ENCODE measurements at places on chromosomes 16 and 17.

GRCh38 chr16:27223226-27223610, 19.9 kb downstream of the KDM8 start:
- DNase-seq, result no peak

DNA sequence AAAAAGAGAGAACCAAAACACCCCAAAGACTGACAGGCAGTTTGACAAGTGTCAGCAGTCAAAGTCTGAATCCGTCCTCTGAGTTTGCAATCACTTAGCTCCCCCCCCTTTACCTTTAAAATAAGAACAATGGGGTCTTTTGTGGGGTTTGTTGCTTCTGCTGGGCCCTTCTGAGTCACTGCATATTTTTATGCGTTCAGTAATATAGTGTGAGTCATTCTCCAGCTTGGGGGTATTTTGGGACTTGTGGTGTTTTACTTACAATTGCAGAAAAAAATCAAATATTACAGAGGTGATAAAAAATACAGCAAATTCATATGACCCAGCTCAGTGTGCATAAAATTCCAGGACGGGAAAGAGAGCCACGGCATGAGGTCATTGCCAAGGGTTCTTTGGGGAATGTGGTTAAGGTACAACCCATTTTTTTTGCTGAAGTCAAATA, 120.1 kb downstream of the CYLD start:
- no peak for DNase-seq

DNA sequence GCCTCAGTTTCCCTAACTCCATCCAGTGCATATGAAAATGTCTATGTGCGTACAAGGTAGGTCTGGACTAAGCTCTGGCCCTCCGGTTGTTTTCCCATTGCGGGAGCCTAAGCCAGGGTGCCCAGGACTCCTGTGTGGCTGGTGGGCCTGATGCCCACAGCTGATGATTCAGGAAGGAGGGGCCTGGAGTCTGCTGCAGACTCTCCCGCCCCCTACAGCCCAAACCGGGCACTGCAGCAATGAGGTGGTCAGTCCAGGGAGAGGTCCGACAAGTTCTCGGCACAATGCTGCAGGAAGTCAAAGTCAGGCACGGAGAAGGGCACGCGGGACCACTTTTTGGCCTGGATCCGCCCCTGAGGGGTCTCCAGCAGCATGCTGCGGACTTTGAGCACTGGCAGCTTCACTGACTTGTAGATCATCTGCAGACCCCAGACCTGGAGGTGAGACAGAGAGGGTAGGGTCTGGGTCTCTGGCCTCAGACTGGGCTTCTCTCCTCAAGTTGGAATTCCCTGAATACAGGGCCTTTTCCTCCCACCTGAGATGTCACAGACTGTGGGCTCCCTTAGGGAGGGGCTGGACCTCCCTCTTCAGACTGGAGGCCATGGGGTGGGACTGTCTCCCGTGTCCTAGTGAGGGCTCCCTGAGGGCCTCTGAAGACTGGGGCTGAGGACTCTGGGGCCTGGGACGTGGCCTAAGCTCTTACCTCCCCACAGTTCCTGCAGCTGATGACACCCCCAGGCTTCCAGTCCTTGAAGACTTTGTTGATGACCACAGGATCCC, 3.4 kb upstream of the ZNF385C start:
- peak; percentile 74 for DNase-seq

DNA sequence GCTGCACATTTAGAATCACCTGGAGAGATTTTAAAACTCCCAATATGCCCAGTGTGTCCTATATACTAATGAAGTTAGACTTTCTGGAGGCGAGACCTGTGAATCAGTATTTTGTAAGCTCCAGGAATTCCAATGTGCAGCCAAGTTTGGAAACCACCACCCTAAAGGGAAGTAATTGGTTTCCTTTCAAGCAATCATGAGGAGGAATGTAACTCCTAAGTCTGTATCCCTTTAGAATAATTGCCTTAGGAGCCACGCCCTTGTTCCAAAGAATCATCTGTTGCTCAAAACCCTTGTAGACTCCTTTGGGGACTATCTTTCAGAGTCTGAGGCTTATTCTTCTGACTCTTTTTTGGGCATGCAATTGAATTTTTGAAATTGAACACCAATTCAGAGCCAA, 84.4 kb downstream of the DNAH9 start:
- DNase-seq, result no peak

- DNase-seq, result no peak
These were observed 3.7 kb downstream of the CAPNS2 start for GRCh38 chr16:55570159-55570558.

Data from Caco-2 (cell line).